ENCODE measurements at places on chromosomes 7 and 10.

GRCh38 chr10:123538401-123539320, 127.5 kb upstream of the GPR26 start:
- no peak for DNase-seq

DNA sequence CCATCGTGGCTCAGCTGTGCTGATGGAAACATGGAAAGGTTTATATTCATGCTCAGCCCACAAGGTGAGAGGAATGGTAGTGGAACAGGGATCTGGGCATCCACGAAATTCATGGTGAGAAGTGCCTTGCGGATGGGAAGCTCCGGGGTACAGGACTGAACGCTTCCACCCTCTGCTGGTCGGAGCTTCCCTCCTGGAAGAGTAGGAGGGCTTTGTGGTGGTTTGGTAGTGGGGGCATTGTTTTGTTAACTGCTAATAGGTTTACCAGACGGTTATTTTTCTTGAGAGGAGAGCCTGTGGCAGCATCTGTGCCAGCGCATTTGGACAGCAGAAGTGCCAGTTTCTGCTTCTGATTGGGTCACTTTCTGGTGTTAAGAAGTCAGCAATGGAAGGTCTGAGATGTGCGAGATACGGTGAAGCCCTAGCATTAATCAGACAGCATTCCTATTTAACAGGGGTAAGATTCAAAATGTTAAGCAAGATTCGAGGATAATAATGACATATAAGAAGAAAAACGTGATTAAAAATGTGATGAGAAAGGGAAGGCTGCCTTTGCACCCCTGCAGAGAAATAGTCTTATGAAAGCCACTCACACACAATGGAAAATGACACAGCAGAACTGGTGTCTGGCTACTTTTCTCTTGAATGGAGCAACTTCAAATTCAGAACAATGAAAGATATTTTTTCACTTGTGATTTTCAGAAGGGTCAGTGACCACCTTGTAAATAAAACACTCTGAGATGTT, 17.7 kb downstream of the ABCA13 start:
- DNase-seq = no peak

- DNase-seq = no peak
Measured at GRCh38 chr10:31063841-31064240, 32.2 kb upstream of the ZNF438 start.

- no peak for DNase-seq
Measured at GRCh38 chr10:127600479-127600878, 51.4 kb downstream of the NPS start.

GRCh38 chr7:86653919-86654659, 10.4 kb downstream of the GRM3 start:
- DNase-seq = no peak

- no peak for DNase-seq
Measured at GRCh38 chr7:156865493-156865892, 27.5 kb downstream of the LMBR1 start.

DNA sequence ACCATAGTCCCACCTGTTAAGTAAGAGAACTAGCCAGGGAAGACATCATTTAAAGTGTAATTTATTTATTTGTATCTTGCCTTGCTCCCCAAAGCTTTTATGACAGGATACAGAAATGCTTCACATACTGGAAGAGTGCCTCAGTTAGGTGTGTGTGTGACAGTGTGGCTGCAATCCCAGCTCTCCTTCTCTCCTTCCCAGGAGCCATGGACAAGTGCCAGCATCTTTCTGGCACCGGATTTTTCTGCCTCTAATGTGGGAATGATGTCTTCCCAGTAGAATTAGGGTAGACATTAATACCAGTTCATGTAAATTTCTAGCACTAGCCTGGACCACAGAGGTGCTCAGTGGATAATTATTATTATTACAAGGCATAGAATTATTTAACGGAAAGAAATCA, 30.3 kb upstream of the ATXN7L1 start:
- DNase-seq = no peak

- no peak for DNase-seq
Measured at GRCh38 chr7:127034186-127034806, 218.4 kb downstream of the GRM8 start.

DNA sequence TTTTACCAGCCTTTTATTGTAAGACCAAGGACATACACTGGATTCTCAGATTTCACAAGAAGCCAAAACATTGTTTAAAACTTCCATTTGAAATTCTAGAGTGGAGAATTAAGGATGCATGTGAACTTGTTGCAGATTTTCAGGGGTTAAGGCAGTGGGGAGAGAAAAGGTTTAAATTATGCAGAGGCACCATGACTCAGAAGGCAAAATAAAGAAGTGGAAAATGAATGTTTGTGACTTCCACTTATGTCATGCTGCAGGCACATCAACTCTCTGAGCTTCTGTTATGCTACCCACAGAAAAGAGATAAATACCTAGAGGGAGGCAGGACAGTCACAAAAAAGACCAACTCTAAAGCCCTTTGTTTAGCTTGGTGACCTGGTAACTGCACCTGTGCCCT, 84.4 kb upstream of the BET1 start:
- DNase-seq = no peak

GRCh38 chr7:130945411-130945811, 211.4 kb upstream of the KLF14 start:
- no peak for DNase-seq

DNA sequence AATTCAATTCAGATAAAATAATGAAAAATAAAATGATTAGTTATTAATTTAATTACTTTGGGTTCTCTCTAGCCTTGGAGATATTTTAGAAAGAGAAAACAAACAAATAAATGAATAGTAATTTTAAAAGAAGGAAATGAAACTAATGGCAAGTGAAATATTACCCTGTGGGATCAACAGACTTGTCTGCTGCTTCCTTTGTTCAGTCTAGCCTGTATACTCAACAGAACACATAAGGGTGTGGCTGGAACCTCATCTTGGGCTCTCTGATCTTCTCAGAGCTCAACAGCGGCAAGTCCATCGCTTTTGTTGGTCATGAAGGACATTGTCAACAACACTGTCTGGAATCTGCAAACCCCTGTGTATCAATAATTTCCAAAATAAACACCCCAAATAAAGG, 904.9 kb downstream of the IPMK start:
- DNase-seq = no peak

GRCh38 chr10:62985807-62986600, 147.1 kb upstream of the NRBF2 start:
- no peak for DNase-seq

- no peak for DNase-seq
Measured at GRCh38 chr7:158065340-158065739, 522.3 kb downstream of the PTPRN2 start.

GRCh38 chr10:113216102-113216501, 266.1 kb downstream of the TCF7L2 start:
- DNase-seq = no peak

Measured in effector CD4-positive, alpha-beta T cell (primary cell).